Esophagus mucosa (tissue), 1 donor: ENCODE measurements at places on chromosomes 12 and 14. TPM values are rescaled to one million over a fixed set of nuclear protein-coding genes. Genes with fewer than 3 reads are reported as not detected.

CACNA2D4 gene
- total RNA-seq = 1.1 TPM

CARMIL3 gene
- total RNA-seq = 0.48 TPM

KRT78 gene
- 291 TPM for total RNA-seq

DNM1L gene
- 49.1 TPM for total RNA-seq

EFCAB11 gene
- 9.0 TPM for total RNA-seq

BDKRB1 gene
- total RNA-seq = 6.1 TPM

TAOK3 gene
- 22.8 TPM for total RNA-seq

MAP3K9 gene
- total RNA-seq = 20.1 TPM

HIF1A gene
- total RNA-seq = 155 TPM

TBX5 gene
- 0.48 TPM for total RNA-seq

ARF6 gene
- total RNA-seq = 144 TPM

CCDC38 gene
- total RNA-seq = not detected

CIROP gene
- not detected for total RNA-seq

LHX5 gene
- total RNA-seq = not detected

ZFYVE26 gene
- total RNA-seq = 12.6 TPM

PRH1 gene
- 7.5 TPM for total RNA-seq

CMAS gene
- total RNA-seq = 51.1 TPM

KCNMB4 gene
- 0.76 TPM for total RNA-seq

PZP gene
- total RNA-seq = not detected

SLC2A3 gene
- total RNA-seq = 4.9 TPM

BCL2L2 gene
- total RNA-seq = 29.1 TPM

ZBTB42 gene
- total RNA-seq = 6.4 TPM

PRMT5 gene
- 65.4 TPM for total RNA-seq

CLEC1B gene
- total RNA-seq = not detected

NRXN3 gene
- total RNA-seq = 0.60 TPM

IPO8 gene
- total RNA-seq = 29.7 TPM

LPAR5 gene
- total RNA-seq = 18.9 TPM

AICDA gene
- not detected for total RNA-seq

ESR2 gene
- 0.48 TPM for total RNA-seq

AMIGO2 gene
- 1.5 TPM for total RNA-seq

TMEM117 gene
- total RNA-seq = 14.3 TPM

TMEM132D gene
- total RNA-seq = not detected

PPFIA2 gene
- total RNA-seq = not detected

DPF3 gene
- 1.1 TPM for total RNA-seq
